Nucleus accumbens (tissue), 56 donors: ENCODE measurements at places on chromosomes 1 and 21.

DNA sequence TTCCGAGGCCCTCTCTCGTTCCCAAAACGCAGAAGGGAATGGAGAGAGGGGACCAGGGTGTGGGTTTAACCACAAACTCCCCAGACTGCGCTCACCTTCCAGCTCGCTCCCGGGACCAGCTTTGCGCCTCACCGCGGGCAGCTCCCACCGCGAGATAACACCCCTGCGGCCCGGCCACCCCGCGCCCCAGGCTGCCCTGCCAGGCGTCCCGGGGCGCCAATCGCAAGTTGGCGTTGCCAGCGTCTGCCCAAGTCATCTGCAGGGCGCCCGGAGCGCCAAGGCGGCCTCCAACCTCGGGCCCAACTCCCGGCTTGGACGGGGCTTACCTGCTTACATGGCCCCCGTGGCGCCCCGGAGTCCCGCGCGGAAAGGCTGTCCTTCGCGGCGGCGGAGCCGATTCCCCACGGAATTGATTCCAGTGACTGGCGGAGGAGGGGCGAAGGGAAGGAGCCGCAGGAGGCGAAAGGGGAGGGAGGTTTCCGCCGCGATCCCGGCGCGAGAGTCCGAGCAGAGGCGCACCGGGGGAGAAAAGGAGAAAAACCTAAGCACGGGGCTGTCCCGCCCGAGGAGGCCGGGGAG is 456 bp downstream of the PTPN14 start:
- DNase-seq = no peak

DNA sequence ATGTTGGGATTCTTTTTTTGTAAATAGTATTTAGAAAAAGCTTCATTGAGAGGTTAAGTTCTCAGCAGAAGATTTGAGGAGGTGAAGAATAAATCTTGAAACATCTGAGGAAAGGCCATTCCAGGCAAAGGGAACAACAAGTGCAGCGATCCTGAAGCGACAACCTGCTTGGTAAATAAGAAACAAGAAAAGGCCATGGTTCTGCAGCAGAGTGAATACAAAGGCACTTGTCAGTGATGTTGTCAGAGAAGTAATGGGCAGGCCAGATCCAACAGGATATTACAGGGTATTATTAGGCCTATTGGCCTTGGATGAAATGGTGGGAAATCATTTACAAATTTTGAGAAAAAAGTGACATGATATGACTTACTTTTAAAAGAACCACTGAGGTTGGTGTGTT is 960.0 kb downstream of the PLA2G4A start:
- no peak for DNase-seq

DNA sequence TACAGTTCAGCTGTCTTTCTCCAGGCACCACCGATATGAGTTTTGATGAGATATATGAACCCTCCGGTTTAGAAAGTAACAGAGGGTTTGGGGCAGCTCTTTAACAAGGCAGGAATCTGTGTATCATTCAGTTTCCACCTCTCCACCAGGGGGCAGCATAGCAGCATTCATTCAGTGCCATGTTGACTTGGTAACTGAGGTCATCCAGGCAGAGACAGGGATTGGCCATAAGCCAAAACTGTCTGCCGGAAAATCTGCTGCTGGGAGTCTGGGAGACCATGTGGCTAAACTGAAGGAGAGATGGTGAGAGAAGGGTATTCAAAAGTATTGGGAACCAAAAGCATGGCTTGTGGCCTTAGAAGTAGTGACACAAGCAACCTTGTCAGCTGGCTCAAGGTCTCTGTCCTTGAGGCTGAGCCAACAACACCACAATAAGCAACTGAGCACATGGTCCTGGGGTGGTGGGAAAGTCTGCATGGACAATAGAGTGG is 98.5 kb downstream of the LMX1A start:
- DNase-seq = no peak

- no peak for DNase-seq
Measured at GRCh38 chr1:46425726-46426125, 31.6 kb downstream of the FAAH start.

DNA sequence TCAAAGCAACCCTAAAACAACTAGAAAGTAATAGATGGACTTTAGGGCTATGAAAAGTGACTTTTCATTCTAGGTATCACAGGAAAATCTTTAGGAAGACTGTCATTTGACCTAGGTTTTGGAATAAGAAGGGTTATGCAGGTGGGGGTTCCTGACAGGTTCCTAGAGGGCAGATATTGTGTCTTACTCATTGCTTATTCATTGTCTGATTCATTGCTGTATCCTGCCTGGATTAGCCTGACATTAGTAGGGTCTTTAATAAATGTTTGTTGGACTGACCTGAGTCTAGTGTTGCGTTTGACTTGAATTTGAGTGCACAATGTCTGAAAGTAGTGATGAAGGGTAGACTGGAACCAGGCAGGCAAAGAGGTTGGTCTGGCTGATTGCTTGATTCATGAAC is 6.0 kb downstream of the FNBP1L start:
- no peak for DNase-seq

DNA sequence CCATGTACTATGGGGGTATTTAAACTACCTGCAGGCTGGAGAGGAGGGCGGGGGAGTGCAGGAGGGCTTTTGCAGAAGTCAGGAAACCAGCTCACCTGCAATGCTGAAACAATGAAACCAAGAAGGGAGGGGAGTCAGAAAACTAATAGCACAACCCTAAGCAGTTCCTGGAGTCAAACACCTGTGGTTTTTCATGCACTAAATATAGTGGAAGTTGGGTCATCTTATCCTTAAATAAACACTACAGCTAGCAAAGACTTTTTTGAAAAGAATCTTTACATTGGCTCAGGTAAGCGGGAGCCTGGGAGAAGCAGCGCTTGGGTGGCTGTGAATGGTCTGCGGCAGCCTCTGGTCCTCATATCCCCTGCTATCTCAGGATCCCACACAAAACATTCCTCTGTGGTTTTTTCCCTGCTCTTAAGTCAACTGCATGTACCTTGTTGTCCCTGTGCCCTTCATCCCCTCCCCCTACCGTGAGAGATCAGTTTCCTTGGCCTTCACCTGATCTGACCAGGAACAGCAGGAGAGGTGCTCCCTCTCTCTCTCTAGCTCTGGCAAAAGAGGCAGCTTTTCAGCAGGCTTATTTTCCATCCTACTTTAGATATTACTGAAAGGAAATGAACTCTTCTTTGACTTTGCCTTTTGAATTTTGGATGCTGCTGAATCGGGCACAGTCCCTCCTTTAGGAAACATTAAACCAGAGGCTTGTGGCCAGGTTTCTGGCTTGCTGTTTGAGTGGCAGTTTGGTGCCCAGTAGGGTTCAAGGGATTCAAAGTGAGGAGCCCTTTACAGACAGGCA is 26.6 kb downstream of the TENT5C start:
- no peak for DNase-seq

DNA sequence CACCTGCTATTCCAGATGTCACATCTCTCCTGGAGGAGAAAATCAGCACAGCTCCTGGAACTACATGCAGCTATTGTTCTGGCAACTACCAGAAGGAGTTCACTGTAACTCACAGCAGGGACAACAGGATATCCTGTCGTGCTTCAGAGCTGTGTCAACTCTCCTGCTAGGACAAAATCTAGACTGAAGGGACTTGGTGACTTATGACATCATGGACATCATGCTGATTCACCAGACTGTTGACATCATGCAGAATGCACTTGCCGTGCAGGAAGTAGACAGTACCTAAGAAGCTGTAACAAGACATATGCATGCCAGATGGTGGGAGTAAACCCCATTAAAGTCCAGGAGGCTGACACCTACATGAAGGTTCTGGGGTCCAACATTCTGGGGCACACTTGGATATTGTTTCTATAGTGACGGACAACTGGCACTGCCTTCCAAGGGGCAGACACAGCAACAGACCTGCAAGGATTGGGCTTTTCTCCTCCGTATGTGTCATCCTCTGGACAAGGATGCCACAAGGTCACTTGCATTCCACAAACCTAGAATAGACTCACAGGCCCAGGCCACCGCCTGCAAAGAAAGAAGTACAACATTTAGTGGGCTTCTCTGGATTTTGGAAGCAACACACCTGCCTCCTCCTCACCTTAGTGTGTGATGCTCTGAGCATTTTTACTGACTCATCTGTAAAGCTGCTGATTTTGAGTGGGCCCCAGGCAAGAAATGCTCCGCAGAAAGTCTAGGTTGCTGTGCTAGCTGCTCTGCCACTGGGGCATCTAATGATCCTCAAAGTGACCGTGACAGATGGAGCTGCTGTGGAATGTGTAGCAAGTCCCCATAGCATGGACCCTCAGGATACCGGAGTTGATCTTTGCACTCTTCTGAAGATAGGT is 249.2 kb downstream of the MATN1 start:
- DNase-seq = no peak

DNA sequence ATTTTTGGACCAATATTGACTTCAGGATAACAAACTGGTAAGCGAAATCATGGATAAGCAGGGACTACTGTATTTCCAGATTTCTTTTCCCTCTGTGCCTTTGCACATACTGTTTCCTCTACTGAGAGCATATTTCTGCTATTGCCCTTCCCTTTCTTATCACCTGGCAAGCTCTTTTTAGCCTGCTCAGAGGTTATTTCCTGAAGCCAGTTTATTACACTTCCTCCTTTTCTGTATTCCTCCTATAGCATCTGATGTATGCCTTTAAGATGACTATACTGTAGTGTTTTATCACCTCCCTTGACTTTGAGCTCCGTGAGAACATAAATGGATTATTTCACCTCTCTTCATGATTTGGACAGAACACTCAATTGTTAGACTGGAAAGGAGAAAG is 49.0 kb downstream of the MAGI3 start:
- no peak for DNase-seq

DNA sequence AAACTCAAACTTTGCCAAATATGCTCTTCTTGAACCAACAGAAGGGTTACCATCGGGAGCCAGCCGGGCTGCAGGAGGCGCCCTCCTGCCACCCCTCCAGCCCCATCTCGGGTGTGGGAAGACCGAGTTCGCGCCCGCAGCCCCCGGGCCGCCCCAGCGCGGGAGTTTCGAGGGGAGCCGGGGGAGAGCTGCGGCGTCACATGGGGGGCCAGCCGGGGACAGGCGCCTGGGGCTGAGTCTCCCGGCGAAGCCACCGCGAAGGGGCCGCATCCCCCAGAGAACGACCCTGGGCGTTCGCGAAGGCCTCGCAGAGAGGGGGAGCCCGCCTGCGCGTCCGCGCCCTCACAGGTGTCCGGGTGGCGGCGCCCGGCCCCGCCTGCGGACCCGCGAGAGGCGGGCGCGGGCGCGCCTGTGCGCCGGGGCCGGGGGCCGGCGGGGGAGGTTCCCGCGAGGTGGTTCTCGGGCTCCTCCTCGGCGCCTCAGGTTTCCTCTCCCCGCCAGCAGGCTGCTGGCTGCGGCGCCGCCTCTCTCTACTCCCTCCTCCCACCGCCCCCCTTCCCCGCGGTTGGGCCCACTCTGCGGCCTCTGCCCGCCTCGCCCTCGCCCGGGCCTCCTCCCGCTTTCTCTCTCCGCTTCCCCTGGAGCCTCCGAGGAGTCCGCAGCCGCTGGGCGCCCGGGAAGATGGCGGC is at the start of gene RAVER2:
Gene RAVER2, plus strand, starts transcription at position 584 of the 689 bp plus-strand sequence. Its CDS starts 98 bp downstream, at position 682.
- peak; percentile 31 for DNase-seq

DNA sequence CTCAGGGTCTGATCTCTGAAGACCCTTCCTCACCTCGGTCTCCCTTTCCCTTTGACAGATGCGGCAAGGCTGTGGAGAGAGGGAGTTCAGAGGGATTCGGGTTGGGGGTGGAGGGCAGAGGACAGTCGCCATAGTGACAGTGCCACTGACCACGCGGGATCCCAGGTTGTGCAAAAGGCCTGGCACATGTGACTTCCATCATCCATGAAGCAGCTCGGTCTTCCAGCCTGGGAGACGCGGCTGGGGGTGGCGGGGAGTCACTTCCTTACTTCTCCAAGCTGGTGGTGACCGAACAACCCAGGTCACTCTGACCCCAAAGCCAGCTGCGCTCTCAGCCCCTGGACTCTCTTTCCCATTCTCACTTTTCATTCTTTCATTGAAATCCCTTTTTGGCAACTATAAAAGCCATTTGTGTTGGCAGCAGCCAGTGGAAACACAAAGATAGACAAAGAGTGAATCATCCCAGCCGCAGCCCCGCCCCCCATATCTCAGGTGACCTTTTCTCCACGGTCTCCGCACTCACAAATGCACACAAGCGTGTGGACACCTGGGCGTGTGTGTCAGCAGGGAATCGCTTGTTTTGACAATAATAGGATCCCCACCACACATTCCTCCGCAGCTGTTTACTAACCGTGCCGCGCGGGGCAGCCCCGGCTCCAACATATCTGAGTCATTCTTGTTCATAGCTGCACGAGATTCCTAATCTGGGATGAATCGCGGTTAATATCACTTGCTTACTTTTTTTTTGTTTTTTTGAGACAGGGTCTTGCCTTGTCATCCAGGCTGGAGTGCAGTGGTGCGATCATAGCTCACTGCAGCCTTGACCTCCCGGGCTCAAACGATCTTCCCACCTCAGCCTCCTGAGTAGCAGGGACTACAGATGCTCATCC is 68.3 kb downstream of the DHRS3 start:
- no peak for DNase-seq

DNA sequence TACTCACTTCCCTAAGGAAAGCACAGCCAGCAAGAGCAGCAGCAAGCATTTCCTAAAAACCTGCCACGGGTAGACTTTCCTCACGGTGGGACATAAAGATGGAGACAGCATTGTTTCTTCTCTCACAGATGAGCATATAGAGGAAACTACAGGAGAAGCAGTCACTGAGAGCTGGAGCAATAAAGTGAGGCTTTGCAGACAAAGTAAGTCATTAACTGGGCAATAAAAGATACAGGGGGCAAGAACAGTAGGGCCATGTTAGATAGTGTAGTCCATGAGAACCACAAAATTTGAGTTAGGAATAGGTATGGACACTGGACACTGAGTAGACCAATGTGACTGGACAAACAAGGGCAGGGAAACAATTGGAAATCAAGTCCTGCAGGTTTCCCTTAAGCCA is 240.1 kb upstream of the NFIA start:
- no peak for DNase-seq

DNA sequence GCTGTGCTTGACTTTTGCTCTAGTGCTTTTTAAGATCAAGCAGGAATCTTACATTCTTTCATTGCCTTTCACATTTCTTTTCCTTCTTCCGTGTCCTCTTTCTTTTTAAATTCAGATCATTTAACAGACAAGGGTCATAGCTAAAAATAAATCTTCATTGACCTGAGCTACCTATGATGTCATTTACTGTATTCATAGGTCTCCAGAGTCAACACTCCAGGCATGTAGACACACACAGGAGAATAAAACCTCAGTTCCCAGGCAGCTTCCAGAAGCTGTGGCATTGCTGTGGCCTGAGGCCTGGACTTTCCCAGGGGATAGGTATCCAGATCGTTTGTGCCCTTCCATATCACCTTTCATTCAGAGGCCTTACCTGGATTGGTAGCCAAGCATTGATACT is 38.5 kb upstream of the ENAH start:
- no peak for DNase-seq

- DNase-seq = no peak
Measured at GRCh38 chr1:53508991-53509666, 49.9 kb downstream of the DMRTB1 start.

DNA sequence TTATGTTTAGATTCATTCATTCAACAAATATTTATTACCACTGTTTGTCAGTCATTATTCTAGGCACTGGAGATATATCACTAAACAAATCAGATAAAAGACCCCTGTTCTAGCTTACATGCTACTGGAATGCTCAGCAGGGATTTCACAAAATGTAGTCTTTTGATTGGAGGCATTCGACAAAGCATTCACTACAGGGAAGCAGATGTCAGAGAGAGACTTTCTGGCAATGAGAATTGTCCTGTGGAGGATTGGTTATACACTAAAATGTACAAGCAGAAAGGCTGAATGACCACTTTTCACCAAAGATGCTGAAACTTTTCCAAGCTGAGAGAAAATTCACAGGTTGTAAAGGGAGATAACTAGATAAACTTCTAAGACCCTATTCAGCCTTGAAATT is 57.7 kb downstream of the SCMH1 start:
- no peak for DNase-seq

GRCh38 chr1:12410351-12410750 is 180.5 kb downstream of the VPS13D start:
- no peak for DNase-seq

- peak; percentile 95 for DNase-seq
Measured at GRCh38 chr1:155871390-155871789, 12.0 kb downstream of the SYT11 start.
